Activated CD4-positive, alpha-beta T cell treated with anti-CD3 and anti-CD28 coated beads for 4 hours (primary cell): ENCODE measurements at places on chromosomes 4 and X.

- DNase-seq, result no peak
These were observed 24.4 kb downstream of the LCORL start for GRCh38 chr4:17997129-17997528.

DNA sequence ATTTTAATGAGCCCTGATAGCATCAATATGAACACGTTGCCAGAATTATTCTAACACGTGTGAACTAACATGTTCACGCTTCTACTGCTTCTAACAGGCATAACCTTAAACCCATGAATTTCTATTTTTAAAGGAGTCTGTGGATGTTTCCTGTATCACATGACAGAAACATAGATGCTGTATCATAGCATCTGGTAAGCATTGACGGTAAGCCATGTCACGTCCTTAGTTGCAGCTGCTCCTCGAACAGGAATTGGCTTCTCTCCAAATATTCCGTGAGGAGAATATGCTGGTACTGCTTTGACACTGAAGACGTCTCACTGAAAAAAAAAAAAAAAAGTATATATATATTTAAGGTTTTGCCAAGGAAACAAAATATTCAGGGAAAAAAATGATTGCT lies 105.1 kb upstream of the MXRA5 start:
- no peak for DNase-seq

- no peak for DNase-seq
These were observed 139.8 kb downstream of the BCOR start for GRCh38 chrX:39957816-39958566.

DNA sequence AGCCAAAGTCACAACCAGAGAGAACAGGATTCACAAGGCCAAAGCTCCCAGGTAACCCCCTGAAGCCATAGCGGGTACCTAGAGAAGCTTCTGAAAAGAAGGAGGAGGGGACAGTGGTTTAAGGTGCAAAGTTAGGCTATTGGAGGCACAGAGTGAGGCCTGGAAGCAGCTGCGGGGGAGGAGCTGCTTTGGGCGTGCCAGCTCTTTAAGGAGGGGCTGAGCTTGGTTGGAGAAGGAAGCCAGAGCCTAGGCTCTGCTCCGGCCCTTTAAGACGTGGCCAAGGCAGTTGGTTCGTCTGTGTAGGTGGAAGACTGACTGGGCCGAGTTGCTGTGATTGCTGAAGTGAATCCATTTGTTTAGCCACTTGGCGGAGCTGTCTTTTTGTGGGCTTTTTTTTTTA lies 1.5 kb downstream of the KLF8 start:
- DNase-seq, result no peak

DNA sequence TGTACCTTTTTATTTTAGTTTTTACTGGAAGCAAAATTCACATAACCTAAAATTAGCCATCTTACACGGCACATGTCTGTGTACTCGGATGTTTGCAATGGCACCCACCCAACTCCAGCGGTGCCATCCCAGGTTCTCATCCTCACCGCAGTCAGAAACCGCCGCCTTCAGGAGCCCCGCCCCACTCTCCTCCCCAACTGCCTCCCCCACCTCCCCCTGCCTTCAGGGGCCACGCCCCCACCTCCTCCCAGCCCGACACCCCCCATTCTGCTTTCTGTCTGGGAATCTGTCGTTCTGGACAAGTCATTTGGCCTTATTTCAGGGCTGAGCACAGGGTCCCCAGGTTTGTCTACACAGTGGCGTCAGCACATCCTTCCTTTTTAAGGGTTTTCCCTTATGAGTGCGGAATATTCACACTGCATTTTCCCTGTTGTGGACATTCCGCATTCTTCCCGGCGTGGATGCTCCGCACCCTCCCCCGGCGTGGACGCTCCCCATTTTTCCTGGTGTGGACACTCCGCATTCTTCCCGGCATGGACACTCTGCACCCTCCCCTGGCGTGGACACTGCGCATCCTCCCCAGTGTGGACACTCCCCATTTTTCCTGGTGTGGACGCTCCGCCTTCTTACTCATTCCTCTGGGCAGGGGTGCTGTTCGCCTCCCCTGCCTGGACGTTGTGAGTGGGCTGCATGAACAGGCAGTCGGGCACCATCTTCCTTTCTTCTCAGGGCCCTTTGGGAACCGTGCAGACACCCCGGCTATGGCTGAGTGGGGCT lies 135.4 kb upstream of the NKX1-1 start:
- no peak for DNase-seq

- no peak for DNase-seq
These were observed 124.1 kb upstream of the NKX1-1 start for GRCh38 chr4:1530356-1530755.

DNA sequence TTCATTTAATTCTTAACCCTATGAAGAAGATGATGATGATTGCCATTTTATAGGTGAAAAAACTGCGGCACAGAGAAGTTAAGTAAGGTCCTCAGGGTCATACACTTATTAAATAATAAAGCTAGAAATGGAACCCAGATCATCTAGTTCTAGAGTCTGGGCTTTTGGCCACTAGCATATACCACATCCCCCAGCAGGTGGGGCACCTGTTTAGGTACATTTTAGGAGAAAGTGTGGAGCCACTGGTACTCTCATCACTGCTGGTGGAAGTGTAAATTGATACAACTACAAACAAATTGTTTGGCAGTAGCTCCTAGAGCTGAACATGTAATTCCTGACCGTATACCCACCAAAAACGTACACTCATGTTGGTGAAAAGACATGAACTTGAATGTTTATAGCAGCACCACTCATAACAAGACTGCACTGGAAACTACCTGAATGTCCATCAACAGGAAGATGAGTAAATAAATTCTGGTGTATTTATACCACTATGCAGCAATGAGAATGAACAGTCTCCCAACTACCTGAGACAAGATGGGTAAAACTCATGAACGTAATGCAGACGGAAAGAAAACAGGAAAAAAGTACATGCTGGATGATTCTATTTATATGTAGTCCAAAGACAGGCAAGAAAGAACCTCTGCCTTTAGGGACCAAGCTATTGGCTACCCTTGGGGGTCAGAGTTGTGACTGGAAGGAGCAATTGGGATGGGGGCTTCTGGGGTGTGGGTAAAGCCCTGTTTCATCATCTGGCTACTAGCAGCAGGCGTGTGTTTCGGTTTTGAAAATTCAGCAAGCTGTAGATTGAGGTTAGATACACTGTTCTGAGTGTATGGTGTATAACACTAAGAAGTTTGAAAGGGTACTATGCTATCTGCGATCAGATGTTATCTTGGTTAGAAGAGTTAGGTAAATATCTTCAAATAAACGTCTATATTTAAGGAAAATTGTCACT lies 72.3 kb upstream of the ADGRG2 start:
- DNase-seq, result no peak

- no peak for DNase-seq
These were observed 20.2 kb downstream of the GYG2 start for GRCh38 chrX:2848871-2849301.

- no peak for DNase-seq
These were observed 115.5 kb upstream of the ZDHHC15 start for GRCh38 chrX:75638332-75638731.

GRCh38 chrX:120450163-120450562 lies 18.9 kb downstream of the LAMP2 start:
- no peak for DNase-seq

GRCh38 chr4:183589461-183590099 lies 69.4 kb downstream of the RWDD4 start:
- no peak for DNase-seq

DNA sequence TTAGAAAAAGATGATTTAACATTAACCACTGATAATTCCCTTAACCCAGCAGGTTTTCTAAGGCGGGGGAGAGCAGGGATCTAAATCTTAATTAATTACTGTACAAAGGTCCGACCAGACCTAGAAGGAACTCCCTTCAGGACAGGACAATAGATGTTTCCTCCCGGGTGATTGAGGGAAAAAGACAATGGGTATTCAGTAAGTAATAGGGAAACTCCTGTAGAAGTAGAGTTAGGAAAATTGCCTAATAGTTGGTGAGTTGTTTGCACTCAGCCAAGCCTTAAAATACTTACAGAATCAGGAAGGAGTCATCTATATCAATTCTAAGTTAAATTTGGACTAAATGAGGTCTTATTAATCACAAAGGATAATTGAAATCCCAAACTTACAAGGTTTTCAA lies 5.8 kb upstream of the SRD5A3 start:
- no peak for DNase-seq

- DNase-seq, result no peak
These were observed 47.4 kb downstream of the LINC00632 start for GRCh38 chrX:140756941-140757340.

DNA sequence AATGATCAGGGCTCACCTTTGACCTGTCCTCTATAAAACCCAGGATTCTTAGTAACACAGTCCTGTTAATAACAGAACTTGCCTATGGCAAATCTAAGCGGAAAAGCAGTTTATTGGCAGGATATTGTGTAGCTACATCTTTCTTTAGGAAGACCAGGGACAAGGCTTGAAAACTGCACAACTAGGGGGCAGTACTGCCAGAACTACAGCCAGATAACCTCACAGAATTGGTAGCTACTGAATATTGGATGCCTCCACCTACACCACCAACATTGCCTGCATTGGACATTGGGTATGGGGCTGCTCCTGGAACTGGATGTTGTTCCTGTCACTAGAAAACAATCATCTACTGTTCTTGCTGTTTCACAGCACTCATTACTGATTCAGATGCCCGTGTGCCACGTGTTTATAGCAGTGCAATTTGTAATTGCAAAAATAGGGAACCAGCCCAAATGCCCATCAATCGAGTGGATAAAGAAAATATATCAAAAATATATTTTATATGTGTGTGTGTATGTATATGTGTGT lies 47.4 kb downstream of the REPS2 start:
- DNase-seq, result no peak

DNA sequence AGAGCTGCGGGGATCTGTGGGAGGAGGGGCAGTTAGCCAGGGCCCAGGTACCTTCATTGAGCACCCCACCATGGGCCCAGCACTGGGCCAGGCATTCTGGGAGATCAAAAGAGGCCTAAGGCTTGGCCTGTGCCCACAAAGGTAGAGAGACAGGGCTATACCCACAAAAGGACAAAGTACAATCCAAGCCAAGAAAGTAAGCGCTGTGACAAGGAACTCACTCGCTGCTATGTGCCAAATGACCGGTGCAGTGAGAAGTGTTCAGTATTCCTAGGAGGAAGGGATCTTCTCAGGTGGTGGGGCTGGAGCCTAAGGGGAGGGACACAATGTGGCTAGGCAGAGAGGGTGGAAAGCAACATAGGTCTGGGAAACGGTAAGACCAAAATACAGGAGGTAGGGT lies 8.8 kb upstream of the FRMPD3 start:
- DNase-seq, result no peak

DNA sequence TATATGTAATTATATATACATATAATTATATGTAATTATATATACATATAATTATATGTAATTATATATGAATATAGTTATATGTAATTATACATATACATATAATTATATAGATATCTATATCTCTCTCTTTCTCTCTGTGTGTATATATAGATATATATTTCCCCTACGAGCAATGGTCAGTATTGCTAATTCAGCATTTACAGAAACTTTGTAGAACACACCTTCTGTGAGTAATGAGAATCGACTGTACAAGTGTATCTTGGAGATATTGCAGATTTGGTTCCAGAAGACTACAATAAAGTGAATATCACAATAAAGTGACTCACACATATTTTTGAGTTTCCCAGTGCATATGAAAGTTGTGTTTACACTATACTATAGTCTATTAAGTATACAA lies 33.7 kb downstream of the GALNTL6 start:
- DNase-seq, result no peak

DNA sequence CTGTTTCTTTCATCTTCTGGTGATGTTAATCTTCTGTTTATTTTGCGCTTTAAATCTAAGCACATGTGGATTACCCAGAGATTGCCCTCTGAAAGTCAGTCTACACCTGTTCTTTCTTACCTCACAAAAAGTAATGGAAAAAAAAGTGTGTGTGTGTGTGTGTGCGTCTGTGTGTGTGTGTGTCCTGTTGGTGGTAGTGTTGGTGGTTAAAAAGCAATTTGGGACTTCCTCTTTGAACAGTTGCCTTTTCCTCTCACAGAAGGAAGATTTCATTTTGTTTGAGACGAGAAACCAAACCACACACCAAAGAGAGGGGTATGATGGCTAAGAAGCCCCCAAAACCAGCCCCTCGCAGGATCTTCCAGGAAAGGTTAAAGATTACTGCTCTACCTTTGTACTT lies at the start of gene STAP1:
STAP1 (plus strand) TSS at position 235 of the 400 bp plus-strand sequence; CDS start at position 318, 83 bp downstream.
- DNase-seq, result peak; percentile 18

- no peak for DNase-seq
These were observed 202.5 kb upstream of the RPL34 start for GRCh38 chr4:108417923-108418322.

DNA sequence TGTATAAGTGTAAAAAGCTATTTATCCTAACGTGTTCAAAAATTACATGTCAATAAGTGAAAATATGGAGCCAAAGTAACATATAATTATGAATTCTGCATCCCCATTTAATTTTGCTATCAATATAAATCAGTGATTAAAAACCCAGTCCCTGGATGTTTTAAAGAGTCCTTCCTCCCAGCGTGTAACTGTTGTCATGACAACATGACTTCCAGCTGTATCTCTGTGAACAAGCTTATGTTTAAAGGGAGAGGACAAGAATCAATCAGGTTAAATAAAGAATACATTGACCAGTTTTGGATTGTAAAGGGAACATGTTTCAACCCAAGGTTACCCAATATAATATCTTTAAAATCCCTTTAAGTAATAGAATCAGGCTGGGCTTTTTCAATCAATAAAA lies 219.7 kb downstream of the NSUN7 start:
- no peak for DNase-seq

DNA sequence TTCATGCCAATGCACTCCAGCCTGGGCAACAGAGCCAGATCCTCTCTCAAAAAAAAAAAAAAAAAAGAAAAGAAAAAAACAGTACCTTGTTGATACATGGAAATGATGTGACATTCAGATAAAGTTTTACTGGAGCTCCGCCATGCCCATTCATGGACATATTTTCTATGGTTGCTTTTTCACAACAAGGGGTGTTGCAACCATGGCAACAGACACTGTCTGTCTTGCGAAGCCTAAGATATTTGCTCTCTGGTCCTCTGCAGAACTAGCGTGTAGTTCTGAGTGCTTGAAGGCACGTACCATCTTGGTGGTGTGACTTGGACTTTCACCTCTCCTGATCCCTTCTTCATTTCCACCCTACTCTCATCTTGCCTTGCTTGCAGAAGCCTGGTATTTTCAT lies 53.2 kb downstream of the TBL1X start:
- DNase-seq, result no peak

- DNase-seq, result peak; percentile 6
These were observed 25.7 kb upstream of the MND1 start for GRCh38 chr4:153318696-153319320.

DNA sequence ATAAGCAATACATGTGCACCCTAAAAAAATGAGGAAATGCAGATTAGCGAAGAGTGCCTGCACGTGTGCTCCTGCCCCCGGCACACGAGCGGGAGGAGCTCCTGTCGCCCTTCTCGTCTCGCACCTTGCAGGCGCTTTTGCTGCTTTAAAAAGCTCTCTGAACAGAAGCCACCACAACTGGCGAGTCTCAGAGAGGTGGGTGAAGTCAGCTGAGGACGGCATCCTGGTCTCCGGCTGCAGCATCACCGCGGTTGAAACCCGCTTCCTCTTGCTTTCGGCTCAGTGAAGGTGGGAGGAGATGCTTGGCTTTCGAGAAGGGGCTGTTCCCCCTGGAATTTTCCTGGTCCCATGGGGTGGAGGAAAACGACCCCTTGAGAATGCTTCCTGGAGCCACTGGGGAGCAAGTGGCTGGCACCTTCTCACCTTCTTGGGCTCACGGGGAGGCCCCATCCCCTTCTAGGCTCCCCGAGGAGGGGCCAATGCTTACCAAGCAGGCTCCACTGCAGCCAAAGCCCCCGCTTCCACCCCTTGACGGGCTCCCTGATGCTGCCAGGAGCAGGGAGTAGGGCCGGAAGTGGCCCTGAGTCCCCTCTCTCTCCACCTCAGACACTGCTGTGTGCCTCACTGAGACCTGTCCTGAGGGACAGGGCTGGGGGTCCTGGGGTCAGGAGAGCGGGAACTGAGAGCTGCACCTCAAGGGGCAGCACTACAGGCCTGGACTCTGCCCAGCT lies 29.2 kb upstream of the MXD4 start:
- peak; percentile 58 for DNase-seq
